T-cell (primary cell): ENCODE measurements at places on chromosomes 7 and 10.

DNA sequence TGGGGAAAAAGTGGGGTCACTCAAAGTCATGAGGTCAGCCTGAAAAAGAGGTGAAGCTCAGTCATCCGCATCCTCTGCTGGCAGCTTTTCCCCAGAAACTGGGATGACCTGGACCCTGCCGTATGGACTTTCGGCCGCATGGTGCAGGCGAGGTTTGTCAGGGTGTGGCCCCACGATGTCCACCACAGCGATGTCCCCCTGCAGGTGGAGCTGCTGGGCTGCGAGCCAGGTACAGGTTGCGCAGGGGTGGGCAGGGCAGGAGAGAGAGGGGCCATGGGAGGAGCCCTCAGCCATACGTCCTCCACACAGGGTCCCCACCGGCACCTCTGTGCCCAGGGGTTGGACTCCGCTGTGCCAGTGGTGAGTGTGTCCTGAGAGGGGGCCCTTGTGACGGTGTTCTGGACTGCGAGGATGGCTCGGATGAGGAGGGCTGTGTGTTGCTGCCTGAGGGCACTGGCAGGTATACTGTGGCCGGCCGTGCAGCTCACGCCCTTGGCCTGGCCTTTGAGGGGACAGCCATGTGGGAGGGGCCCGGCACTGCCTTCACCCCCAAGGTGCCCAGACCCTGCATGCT, 23.0 kb upstream of the ZNF467 start:
- no peak for DNase-seq

- DNase-seq = no peak
Measured at GRCh38 chr10:33012306-33012705, 54.3 kb upstream of the ITGB1 start.

DNA sequence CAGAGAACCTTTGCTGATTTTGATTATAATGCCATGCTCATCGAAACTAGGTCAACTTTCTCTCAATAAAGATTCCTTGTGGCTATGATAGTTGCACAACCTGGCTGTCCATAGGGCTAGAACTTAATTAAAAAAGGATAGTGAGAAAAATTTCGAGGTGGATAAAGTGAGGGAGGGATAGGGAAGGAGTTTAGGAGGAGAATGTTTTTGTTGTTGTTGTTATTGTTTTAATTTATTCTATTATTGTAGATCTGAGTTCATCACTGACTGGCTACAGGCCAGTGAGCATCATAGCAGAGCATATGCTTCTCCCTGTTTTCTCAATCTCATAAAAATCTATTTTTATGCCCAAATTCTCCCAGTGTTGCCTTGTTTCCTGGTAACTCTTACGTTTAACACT, 688.7 kb upstream of the GRM3 start:
- no peak for DNase-seq

DNA sequence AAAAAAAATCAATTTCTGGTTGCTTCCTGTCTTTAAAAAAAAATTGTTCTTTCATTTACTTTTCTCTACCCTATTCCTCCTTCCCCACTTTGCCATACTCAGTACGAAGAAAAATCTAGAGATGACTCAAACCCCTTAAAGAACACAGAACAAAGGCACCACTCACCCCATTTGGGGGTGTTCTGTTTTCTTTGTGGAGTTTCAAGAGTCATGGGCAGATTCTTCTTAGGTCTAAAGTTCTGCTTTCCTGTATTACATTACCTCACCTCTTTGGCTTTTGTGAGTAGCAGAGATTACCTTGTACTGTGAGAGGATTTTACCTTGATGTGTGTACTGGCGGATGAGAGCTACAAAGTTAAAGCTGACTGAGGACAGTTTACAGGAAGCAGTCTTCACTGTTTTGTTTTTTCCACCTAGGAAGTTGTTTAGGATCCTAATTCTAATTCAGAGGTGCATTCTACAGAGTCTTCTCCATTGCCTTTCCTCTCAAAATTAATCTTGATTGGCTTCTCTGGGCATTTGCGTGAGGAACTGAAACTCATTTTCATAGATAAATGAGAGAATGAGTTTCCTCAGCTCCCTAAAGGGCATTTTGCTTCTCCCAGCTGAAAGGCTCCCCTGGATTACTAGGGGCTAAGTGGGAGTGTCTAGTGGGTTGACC, 20.7 kb downstream of the AVL9 start:
- no peak for DNase-seq

DNA sequence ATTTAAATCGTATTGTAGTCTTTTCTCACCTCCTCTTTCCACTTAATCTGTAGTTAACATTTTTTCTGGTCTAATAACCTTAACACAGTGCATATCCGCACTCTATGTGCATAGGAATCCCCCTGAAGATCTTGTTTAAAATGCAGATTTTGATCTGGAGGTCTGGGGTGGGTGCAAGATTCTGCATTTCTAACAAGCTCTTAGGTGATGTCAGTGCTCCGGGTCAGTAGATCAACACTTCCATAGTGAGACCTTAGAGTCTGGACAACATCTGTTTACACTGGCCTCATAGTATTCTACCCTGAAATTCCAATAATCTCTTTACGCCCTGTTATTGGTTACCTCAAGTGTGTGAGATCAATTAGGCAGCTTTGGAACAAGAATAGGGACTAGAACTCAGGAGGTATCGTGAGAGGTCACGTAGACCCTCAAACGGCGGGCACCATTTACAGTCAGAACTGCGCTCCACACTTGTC, 434 bp upstream of the PLEKHA8 start:
- DNase-seq = no peak

- no peak for DNase-seq
Measured at GRCh38 chr10:52597189-52597863, 175.3 kb downstream of the MBL2 start.

- no peak for DNase-seq
Measured at GRCh38 chr7:150848561-150849115, 3.7 kb upstream of the AOC1 start.

- no peak for DNase-seq
Measured at GRCh38 chr7:80622541-80622940, 15.9 kb upstream of the CD36 start.
